ENCODE measurements at places on chromosomes 7 and 10.
A peak's percentile ranks its signal among the peaks of the same experiment; 100 is the strongest.

DNA sequence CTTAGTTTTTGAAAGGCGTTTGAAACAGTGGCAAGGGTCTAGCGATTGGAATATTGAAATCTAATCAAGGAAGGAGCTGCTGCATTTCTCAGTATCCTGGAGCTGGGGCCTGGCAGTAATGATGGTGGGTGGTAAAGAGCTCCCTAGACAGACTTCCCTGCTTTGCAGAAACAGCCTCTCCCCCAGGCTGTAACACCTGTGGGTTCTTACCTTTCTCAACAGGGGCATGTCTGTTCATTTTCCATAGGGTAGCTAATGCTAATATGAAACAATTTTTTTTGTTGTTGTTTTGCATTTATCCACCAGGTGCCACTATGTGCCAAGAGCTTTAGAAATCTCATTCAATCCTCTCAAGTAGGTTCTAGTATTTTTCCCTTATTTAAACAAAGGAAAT is 345.5 kb downstream of the REEP3 start:
- peaks cover 19% of the 10 kb centered on the region for H3K27me3 ChIP-seq
- DNase-seq, result no peak
- peaks cover 12% of the 10 kb centered on the region for H3K4me1 ChIP-seq

DNA sequence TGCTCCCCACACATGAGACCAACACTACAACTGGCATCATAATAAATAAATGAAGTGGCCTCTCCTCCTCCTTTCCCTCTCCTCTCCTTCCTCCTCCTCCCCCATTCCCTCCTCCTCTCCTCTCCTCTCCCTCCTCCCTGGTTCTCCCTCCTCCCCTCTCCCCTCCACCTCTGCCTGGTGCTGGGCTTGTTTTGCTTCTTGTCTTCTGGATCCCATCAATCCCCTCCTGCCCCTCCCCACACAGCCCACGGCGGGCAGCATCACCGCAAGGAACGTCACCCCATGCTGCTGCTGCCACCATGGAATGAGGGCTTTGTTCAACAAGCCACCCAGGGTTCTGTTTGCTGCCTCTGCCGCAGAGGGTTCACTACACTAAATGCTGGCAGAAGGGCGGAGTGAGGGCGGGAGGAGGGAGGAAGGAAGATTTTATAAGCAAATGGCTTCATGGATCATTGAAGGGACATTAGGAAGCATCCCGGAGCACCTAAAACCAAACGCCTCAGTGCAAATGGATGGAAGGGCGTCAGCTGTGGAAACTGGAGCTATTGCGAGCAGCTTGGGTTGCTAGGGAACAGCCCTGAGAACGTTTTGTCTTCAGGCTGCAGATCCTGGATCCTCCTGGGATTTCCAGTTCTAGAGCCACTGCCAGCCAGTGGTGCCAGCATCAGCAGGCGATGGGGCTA is 379.7 kb upstream of the ZMIZ1 start:
- H3K4me3 ChIP-seq, result no peak overlapping the region
- H3K27me3 ChIP-seq, result no peaks in the 10 kb centered on the region
- H3K27ac ChIP-seq, result no peak overlapping the region
- no peak for DNase-seq

GRCh38 chr10:43942096-43942850 is 293.6 kb upstream of the ZNF32 start:
- H3K4me3 ChIP-seq, result no peak overlapping the region
- no peaks in the 10 kb centered on the region for H3K36me3 ChIP-seq
- DNase-seq, result no peak

GRCh38 chr10:100732241-100732596 is 13.2 kb upstream of the PAX2 start:
- no peak overlapping the region for H3K4me3 ChIP-seq
- DNase-seq, result no peak
- H3K27me3 ChIP-seq, result peaks cover 100% of the 10 kb centered on the region
- H3K4me1 ChIP-seq, result peaks cover 31% of the 10 kb centered on the region
- H3K27ac ChIP-seq, result no peak overlapping the region
- H3K36me3 ChIP-seq, result no peaks in the 10 kb centered on the region

- H3K27ac ChIP-seq, result no peak overlapping the region
- DNase-seq, result no peak
- no peak overlapping the region for H3K4me3 ChIP-seq
- peaks cover 28% of the 10 kb centered on the region for H3K27me3 ChIP-seq
- H3K36me3 ChIP-seq, result no peaks in the 10 kb centered on the region
These were observed 19.1 kb upstream of the PSMG3 start for GRCh38 chr7:1588978-1589377.

DNA sequence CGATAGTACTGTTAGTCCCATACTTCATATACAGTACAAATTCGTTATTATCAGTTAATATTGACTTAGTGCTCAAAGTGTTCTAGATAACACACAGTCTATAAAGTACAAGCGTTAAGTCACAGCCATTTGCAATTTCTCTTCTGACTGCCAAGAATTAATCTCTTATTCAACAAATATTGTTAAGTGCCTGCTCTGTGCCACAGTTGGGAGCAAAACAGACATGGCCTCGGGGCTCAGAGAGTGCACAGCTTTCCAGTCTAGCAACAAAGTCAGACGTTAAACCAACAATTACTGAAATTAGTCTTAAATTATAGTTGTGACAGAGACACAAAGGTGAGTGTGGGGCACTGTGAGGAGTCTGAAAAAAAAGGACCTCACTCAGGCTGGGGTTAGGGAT is 113.0 kb upstream of the DPP6 start:
- DNase-seq, result no peak
- H3K4me3 ChIP-seq, result no peak overlapping the region
- H3K27me3 ChIP-seq, result no peaks in the 10 kb centered on the region
- no peaks in the 10 kb centered on the region for H3K4me1 ChIP-seq
- H3K36me3 ChIP-seq, result peaks cover 8% of the 10 kb centered on the region

- H3K4me1 ChIP-seq, result peaks cover 11% of the 10 kb centered on the region
- H3K27ac ChIP-seq, result no peak overlapping the region
These were observed 1168.7 kb upstream of the AUTS2 start for GRCh38 chr7:68429411-68430117.

DNA sequence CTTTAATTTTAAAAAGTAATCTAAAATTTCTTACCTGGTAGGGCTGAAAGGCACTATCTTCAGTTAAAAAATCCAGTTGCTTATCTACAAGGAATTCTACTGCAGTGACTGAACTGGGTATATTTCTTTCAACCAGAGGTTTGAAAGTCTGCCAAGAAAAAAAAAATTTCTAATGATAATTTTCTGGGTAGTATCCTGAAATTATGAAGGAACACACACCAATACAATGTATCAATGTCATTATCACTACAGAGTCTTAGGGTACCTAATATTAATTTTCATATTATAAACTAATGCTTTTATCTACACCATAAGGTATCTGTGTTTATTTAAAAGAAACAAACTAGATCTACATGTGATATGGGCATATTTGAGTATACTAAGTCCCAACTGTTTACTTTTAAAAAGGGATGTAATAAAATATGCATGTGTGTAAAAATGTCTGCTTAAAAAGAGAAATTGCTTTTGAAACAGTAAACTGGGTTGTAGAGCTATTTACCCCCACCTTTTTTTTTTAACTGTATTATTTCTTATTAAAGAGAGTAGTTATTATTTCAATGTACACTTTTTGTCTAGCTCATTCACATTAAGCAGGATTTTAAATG is 131.6 kb downstream of the NRBF2 start:
- no peaks in the 10 kb centered on the region for H3K27me3 ChIP-seq
- DNase-seq, result no peak
- peaks cover 42% of the 10 kb centered on the region for H3K4me1 ChIP-seq
- H3K27ac ChIP-seq, result peak overlapping the region; percentile 96

- peak overlapping the region; percentile 76 for H3K27ac ChIP-seq
- no peak for DNase-seq
- no peaks in the 10 kb centered on the region for H3K27me3 ChIP-seq
These were observed 90.4 kb downstream of the AKR1D1 start for GRCh38 chr7:138166681-138167080.

DNA sequence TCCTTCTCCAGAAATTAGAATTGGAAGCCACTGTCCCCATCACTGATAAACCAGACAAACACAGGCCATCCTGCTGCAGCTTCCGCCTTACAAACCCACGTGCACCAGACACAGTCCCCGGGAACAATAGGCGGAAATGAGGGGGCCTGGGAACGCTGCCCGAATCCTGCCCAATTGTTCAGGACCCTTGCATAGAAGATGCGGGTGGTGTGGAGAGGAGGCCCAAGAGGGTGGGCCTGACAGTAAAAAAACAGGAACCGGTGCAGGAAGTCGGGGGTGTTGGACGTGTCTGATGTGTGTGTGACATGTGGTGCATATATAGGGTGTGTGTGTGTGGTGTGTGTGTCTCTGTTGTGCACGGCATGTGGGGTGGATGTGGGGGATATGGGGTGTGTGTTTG is 26.5 kb upstream of the CHST15 start:
- H3K4me3 ChIP-seq, result no peak overlapping the region
- no peaks in the 10 kb centered on the region for H3K27me3 ChIP-seq
- H3K36me3 ChIP-seq, result no peaks in the 10 kb centered on the region
- H3K27ac ChIP-seq, result no peak overlapping the region
- no peak for DNase-seq

DNA sequence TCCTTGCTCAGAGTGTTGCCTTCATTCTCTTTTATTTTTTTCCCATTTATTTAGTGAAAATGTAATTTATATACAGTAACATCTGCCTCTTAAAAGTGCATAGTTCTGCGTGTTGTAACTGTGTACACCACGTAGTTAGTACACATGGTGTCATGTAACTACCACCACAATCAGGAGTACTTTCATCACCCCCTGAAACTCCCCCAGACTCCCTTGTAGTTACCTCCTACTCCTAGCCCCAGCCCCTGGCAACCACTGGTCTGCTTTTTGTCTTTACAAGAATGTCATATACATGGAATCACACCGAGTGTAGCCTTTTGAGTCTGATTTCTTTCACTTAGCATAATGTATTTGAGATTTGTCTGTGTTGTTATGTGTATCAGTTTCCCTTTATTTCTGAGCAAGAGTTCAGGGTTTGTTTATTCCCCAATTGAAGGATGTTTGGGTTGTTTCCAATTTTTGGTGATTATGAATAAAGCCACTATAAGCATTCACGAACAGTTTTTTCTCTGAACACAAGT is 50.6 kb downstream of the GRK5 start:
- no peak overlapping the region for H3K27ac ChIP-seq
- DNase-seq, result no peak
- H3K27me3 ChIP-seq, result no peaks in the 10 kb centered on the region
- peaks cover 7% of the 10 kb centered on the region for H3K36me3 ChIP-seq
- no peak overlapping the region for H3K4me3 ChIP-seq
- H3K4me1 ChIP-seq, result peaks cover 31% of the 10 kb centered on the region

- H3K36me3 ChIP-seq, result no peaks in the 10 kb centered on the region
- no peak overlapping the region for H3K27ac ChIP-seq
- H3K4me1 ChIP-seq, result no peaks in the 10 kb centered on the region
- no peak overlapping the region for H3K4me3 ChIP-seq
These were observed 142.4 kb upstream of the MEOX2 start for GRCh38 chr7:15828881-15829280.

GRCh38 chr7:44982970-44983369 is 4.2 kb upstream of the MYO1G start:
- H3K4me3 ChIP-seq, result peak overlapping the region; percentile 70
- H3K27ac ChIP-seq, result no peak overlapping the region
- peaks cover 55% of the 10 kb centered on the region for H3K4me1 ChIP-seq
- no peak for DNase-seq

GRCh38 chr7:94205529-94205928 is 189.2 kb upstream of the COL1A2 start:
- H3K36me3 ChIP-seq, result no peaks in the 10 kb centered on the region
- no peaks in the 10 kb centered on the region for H3K27me3 ChIP-seq
- no peak overlapping the region for H3K4me3 ChIP-seq
- DNase-seq, result no peak

GRCh38 chr7:157394246-157395191 is 57.7 kb downstream of the DNAJB6 start:
- peaks cover 11% of the 10 kb centered on the region for H3K4me1 ChIP-seq
- H3K27ac ChIP-seq, result no peak overlapping the region
- H3K27me3 ChIP-seq, result no peaks in the 10 kb centered on the region
- no peak overlapping the region for H3K4me3 ChIP-seq
- no peak for DNase-seq

DNA sequence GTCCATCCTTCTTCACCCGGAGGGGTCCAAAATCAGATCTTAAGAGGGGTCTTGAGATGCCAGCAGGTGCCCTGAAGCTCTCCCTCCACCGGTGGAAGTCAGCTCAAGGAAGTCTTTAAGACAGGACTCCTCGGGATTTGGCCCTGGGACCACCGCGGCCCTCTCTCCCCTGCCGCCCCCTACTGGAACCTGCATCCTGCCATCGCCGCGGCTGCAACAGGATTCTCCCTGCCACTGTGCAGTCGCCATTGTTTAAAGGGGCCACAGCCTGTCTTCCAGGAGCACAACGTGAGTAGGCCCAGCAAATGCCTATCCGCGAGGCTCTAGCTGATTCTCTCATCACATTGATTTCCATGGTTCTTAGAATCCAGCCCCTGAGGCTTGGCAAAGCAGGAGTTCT is 324.3 kb downstream of the ZNF716 start:
- H3K4me1 ChIP-seq, result no peaks in the 10 kb centered on the region
- no peaks in the 10 kb centered on the region for H3K27me3 ChIP-seq
- no peak overlapping the region for H3K4me3 ChIP-seq
- H3K36me3 ChIP-seq, result peaks cover 18% of the 10 kb centered on the region
- no peak overlapping the region for H3K27ac ChIP-seq
- no peak for DNase-seq

GRCh38 chr7:143283381-143283780 is 1.4 kb upstream of the TMEM139 start:
- H3K27me3 ChIP-seq, result no peaks in the 10 kb centered on the region
- DNase-seq, result no peak
- H3K4me3 ChIP-seq, result peak overlapping the region; percentile 2
- H3K4me1 ChIP-seq, result peaks cover 72% of the 10 kb centered on the region

GRCh38 chr10:84158550-84158949 is 15.1 kb upstream of the GPR15LG start:
- peaks cover 5% of the 10 kb centered on the region for H3K36me3 ChIP-seq
- peaks cover 15% of the 10 kb centered on the region for H3K27me3 ChIP-seq
- no peaks in the 10 kb centered on the region for H3K4me1 ChIP-seq
- no peak for DNase-seq

GRCh38 chr7:19421861-19422260 is 276.6 kb upstream of the FERD3L start:
- no peak overlapping the region for H3K4me3 ChIP-seq
- no peak overlapping the region for H3K27ac ChIP-seq
- H3K4me1 ChIP-seq, result peaks cover 21% of the 10 kb centered on the region

DNA sequence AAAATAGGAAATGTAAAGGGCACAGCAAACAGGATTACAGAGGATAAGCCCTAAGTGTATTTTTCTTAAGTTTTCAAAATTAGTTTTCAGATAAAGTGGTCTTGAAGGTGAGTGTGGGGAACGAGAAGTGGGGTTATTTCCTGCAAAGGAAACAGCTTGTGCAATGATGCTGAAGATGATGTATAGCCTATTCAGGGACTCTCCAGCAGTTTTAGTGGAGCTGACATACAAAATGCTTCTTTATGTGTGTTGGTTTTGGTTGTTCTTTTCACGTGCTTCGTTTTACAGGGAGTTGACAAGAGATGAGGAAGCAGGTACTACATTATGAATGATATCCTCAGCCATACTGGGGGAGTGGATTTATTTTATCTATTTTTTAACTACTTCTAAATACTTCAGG is 20.5 kb downstream of the CASD1 start:
- H3K27me3 ChIP-seq, result no peaks in the 10 kb centered on the region
- no peaks in the 10 kb centered on the region for H3K4me1 ChIP-seq
- H3K36me3 ChIP-seq, result peaks cover 9% of the 10 kb centered on the region
- H3K4me3 ChIP-seq, result no peak overlapping the region
- DNase-seq, result no peak
- H3K27ac ChIP-seq, result no peak overlapping the region

All from neural crest cell (in vitro differentiated cells).